ENCODE measurements at places on chromosomes 16 and 17.

DNA sequence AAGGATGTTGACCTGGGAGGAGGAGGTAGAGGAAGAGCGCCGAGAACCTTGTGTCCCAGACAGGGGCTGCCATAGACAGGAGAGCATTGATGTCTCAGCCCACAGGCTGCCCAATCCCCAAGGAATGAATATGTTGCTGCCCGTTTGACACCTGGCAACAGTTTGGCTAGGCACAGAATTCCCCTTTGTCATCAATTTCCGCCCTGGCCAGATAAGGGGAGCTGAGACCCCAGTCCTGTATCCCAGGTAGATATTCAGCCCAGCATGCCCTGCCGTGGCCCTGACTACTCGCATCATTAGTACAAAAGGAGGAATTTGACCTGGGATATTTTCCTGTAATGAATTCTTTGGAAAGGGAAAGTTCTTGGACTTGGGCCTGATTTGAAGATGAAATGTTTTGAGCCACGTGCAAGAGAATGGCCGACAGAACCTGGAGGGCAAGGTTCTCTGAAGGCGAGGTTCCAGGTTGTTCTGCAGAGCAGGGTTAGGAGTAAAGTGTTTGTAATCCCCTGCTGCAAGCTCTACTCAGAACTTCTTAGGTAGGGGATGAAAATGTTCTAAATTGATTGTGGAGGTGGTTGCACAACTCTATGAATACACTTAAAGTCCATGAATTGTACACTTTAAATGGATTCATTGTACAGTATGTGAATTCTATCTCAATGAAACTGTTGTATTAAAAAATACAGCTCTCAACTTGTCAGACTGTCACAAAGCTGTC lies 108.8 kb downstream of the SOCS1 start:
- no peak for DNase-seq

GRCh38 chr16:85556456-85557082 lies 56.6 kb upstream of the GSE1 start:
- peak; percentile 35 for DNase-seq

GRCh38 chr17:31900877-31901276 lies 631 bp downstream of the UTP6 start:
- no peak for DNase-seq

DNA sequence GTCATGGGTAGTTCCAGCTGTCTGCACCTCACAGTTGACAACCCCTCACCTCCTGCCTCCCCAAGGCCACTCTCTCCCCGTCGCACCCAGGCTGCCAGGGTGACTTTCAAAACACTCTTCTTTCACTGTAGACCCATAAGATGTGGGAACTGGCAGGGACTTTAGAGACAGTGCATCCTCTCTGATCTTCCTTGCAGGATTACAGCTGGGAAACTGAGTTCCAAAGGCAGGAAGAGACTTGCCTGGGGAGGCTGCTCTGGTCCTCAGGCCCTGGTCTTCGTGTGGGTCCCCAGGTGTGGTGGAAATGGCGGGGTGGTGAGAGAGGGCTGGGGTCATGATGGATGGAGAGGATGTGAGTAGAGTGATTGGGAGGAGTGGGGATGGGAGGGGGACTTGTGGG lies 21.9 kb upstream of the NKD1 start:
- no peak for DNase-seq

- no peak for DNase-seq
Measured at GRCh38 chr16:68144008-68144407, 58.8 kb downstream of the NFATC3 start.

- DNase-seq: no peak
Measured at GRCh38 chr16:14338236-14338635, 267.1 kb downstream of the MRTFB start.

DNA sequence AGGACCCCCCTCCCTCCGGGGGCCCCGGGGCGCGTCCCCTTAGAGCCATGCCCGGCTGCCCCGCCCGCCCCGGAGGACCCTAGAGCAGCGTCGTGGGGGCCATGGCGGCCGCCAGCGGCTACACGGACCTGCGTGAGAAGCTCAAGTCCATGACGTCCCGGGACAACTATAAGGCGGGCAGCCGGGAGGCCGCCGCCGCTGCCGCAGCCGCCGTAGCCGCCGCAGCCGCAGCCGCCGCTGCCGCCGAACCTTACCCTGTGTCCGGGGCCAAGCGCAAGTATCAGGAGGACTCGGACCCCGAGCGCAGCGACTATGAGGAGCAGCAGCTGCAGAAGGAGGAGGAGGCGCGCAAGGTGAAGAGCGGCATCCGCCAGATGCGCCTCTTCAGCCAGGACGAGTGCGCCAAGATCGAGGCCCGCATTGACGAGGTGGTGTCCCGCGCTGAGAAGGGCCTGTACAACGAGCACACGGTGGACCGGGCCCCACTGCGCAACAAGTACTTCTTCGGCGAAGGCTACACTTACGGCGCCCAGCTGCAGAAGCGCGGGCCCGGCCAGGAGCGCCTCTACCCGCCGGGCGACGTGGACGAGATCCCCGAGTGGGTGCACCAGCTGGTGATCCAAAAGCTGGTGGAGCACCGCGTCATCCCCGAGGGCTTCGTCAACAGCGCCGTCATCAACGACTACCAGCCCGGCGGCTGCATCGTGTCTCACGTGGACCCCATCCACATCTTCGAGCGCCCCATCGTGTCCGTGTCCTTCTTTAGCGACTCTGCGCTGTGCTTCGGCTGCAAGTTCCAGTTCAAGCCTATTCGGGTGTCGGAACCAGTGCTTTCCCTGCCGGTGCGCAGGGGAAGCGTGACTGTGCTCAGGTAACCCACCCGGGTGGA lies 759 bp downstream of the ALKBH5 start:
- no peak for DNase-seq

GRCh38 chr17:17768424-17769088 lies 68.2 kb downstream of the SREBF1 start:
- DNase-seq: no peak

DNA sequence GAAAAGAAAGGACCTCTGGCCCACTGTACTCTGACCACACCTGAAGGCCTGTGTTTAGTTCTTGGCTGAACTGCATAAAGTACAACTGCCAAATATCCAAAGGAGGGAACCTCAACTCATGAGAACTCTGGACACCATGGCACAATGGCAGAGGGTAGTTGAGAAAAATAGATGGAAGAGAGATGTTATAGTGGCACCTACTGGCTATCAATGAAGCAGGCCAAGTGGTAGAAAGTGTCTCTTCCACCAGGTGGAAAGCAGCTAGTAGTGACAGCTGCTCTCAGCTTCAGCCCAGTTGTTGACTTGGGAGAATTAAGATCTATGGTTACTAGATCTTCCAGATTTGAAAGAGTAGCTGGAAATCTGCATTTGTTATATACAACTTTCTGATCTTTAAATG lies 3.2 kb downstream of the MED31 start:
- DNase-seq: peak; percentile 4

GRCh38 chr17:40316571-40317344 lies 7.8 kb downstream of the RARA start:
- no peak for DNase-seq

DNA sequence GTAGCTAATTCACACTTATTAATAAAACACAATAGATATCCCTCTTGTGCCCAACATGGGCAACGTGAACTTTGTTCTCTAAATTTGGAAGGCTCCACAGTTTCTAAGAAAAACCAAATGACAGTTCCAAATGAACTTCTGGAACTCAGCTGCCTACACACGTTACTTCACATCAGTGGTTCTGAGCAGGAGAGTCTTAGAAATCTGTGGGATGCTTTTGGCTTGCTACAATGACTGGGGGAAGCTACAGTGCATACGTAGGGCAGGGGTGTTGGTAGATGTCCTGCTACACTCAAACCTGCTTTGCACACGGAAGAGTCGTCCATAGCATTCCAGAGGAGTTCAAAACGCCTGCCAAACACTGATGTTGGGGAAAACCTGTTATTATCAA lies 8.0 kb downstream of the TXNDC11 start:
- DNase-seq: no peak

GRCh38 chr16:54454616-54455015 lies 168.0 kb upstream of the IRX3 start:
- no peak for DNase-seq

DNA sequence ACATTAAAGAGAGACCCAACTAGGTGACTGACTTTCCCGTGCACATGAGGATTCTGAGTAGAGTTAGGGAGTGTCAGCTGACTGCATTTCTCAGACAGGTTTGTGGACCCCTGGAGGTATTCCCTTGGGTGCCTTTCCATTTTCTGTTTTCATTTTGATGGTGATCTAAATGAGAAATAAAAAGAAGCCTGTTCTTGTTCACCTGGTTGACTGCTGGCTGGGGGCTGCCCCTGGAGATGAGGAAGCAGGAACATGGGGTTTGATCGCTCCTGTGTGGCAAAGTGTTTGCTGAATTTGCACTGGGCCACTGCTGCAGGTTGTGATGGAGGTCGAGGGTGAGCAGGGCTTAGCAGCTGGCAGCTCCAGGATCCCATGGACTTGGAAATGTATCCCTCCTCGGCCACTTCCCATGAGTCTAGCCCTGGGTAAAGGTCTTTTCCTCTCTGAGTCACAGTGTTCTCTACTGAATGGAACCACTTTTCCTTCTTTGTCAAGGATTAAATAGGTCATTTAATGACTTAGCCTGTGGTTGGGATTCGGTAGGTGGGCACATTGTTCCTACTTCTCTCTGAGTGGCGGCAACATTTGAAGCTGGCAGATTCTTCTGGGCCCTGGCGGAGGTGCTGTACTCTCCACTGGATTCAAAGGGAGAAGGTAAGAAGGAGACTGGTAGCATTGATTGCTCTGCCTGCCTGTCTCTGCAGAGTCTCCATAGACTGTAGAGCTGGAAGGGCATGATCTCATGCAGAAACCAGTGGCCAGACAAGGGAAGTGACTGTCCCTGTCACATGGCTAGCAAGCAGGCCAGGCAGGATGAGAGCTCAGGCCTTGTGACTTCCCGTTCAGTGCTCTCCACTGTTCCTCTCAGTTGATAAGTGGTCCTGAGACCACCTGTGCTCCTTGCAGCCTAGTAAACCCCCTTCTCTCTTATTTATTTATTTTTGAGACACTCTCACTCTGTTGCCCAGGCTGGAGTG lies 17.9 kb downstream of the SNX29 start:
- peak; percentile 66 for DNase-seq

DNA sequence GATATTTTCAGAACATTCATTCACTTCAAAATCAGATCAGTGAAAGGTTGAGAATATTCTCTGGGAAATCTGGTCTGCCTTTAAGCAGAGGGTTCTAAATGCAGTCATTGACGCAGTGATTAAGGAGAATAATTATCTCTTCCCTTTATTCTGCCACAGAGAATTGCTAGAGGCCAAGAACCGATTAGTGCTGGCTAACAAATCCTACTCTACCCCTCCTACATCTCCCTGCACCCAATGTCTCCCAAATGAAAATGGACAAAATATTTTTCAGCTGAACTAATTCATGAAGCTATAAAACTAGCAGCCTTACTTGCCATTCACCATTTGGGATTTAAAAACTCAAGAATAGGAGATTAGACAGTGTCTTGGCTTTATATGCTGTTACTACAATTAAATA lies 185.5 kb upstream of the SOX9 start:
- no peak for DNase-seq

- DNase-seq: peak; percentile 25
Measured at GRCh38 chr17:69414408-69415274, at the start of gene MAP2K6. Gene MAP2K6, plus strand, starts transcription at chr17:69414697. Its CDS starts 288 bp downstream, at chr17:69414985.

DNA sequence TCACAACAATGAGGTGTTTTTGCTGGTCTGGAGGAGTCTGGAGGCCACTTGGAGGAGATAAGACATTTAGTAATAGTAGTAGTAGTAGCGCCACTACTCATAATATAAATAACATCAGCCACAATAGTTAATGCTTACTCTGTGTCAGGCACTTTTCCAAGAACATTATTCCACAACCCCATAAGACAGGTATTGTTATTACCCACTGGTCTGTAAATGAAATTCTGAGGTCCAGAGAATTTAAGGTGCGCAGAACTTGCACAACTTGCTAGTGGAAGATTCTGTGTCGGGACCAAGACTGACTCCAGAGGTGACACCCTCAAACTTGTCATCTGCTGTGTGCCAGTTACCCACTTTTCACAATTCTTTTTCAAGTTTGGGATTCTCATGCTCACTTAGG lies 106.5 kb downstream of the MRM1 start:
- DNase-seq: no peak

GRCh38 chr16:89581045-89581695 lies 5.6 kb downstream of the CPNE7 start:
- no peak for DNase-seq

GRCh38 chr17:47244697-47245096 lies 8.9 kb upstream of the ITGB3 start:
- DNase-seq: no peak

GRCh38 chr17:35373984-35374765 lies 754 bp upstream of the SLFN11 start:
- DNase-seq: peak; percentile 69

- DNase-seq: no peak
Measured at GRCh38 chr17:40846515-40847144, 20.4 kb downstream of the KRT12 start.

- no peak for DNase-seq
Measured at GRCh38 chr17:43784628-43785101, 4.4 kb downstream of the CFAP97D1 start.

GRCh38 chr17:14432079-14432478 lies 131.2 kb downstream of the HS3ST3B1 start:
- DNase-seq: no peak

DNA sequence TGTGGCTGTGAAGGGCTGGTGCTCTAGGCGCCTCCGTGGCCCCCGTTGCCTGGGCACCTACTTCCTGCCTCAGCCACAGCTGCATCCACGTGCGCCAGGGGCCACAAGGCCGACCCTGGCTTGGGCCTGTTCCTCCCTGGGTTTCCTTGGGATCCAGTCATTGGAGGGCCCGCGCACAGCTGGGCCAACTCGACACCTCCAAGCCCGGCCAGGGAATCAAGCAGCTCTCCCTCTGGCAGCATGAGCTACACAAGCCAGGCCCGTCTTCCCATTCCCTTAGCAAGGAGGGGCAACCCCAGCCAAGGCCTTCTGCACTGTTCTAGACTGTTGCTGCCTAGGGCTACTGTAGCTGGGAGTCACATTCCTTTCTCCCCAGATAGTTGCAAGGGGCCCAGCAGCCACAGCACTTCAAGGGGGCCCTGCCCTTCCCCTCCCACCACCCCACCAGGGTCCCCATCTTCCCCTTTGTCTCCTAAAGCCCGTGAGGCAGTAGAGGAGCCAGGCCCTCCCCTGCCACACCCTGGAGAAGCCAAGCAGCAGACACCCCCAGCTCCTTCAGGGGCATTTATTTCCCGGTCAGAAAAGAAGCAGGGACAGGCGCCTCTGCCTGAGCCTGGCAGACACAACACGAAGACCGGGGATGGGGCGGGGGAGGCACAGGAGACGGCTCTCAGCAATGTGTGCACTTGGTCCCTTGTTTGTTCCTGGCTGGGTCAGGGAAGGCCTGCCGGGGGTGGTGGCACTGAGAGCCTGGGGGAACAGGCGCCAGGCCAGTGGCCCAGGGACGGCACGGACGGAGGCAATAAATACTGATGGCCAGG lies 3.8 kb downstream of the ARHGDIA start:
- no peak for DNase-seq

GRCh38 chr17:4008441-4009185 lies 44.4 kb upstream of the ATP2A3 start:
- DNase-seq: no peak

- no peak for DNase-seq
Measured at GRCh38 chr16:68640972-68641371, 4.1 kb upstream of the CDH3 start.

DNA sequence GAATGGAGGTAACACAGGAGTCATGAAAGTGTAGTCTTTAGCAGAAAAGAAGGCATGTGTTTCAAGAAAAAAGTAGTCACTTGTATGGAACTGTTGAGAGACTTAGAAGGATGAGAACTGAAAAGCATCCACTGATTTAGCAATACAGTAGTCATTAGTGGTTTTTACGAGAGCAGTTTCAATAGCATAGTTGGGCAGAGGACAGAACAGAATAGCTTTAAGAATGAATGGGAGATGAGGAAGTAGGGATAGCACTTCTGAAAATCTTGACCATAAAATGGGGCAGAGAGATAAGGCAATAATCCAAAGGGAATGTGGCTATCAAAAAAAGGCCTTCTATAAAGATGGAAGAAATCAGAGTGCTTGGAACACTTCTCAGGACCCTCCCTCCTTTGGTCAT lies 64.8 kb upstream of the C17orf78 start:
- peak; percentile 53 for DNase-seq

Data from AML-193 (cell line).